Breast epithelium (tissue), 4 donors: ENCODE measurements at places on chromosomes 12 and 14. TPM values are rescaled to one million over a fixed set of nuclear protein-coding genes. Genes with fewer than 3 reads are reported as not detected.

The CHGA gene
- 1.3 TPM for total RNA-seq

The MYO1H gene
- total RNA-seq = 0.16 TPM

The POTEM gene
- not detected for total RNA-seq

The PIK3C2G gene
- 164 TPM for total RNA-seq

The C12orf60 gene
- 1.4 TPM for total RNA-seq

The MAP1LC3B2 gene
- 1.1 TPM for total RNA-seq

The FOXG1 gene
- total RNA-seq = not detected

The GNPTAB gene
- 37.4 TPM for total RNA-seq
